Gastrocnemius medialis (tissue), 4 donors: ENCODE measurements at places on chromosomes 11 and 22. TPM values are rescaled to one million over a fixed set of nuclear protein-coding genes. Genes with fewer than 3 reads are reported as not detected.
A peak's percentile ranks its signal among the peaks of the same experiment; 100 is the strongest.

DNA sequence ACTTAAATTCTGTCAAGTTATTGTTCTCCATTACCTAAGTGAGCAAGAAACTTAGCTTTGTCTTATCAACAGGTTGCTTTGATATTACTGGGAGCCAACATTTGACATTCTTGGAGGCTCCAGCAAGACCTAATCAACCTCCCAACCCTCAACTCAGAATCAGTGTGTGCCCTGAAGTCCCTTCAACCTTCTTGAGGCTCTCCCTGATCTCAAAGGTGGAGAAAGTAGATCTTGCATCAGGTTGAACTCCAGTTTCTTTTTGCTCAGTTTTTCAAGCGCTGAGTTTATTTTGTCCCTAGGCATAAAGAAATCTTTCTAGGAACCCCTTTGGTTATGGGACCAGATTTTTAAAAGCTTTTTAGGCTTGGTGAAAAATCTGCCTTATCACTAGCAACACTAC is 1.4 kb downstream of the FAM111A start:
- H3K27ac ChIP-seq = peak overlapping the region; percentile 82
- H3K4me3 ChIP-seq = peak overlapping the region; percentile 86
- DNase-seq = no peak
- H3K4me1 ChIP-seq = peaks cover 7% of the 10 kb centered on the region

DNA sequence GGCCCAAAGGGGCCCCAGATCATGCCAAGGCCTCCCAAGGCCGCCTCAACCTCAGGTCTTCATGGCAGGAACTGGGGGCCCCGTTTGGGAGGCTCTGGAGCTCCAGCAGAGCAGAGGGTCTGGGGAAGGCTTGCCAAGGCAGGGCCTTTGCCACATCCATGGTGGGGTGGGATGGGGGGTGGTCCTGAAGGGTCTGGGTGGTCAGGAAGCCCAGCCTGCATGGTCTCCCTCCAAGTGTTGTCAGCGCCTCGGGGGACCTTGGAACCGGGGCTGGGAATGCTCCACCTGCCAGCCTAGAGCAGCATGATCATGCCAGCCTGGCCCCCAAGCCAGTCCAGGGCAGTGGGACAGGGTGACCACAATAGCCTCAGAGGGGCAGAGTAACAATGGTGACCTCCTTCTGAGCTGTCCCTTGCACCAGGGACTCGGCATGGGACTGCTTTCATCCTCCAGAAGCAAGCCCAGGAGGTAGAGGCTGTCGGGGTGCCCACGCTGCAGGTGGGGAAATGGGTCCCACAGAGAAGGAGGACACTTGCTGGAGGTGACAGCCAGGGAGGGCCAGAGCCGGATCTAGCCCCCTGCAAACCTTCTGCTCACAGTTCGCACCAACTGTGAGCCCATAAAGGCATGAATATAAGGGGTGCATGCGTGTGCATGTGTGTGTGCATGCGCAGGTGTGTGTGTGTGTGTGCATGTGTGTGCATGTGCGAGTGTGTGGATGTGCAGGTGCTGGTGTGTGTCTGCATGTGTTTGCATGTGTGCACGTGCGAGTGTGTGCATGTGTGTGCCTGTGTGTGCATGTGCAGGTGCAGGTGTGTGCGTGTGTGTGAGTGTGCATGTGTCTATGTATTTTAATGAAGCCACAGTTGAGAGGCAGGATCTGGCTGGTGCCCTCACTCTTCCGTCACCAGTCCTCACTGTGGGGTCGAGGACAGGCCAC is 63.8 kb downstream of the MYEOV start:
- no peak for DNase-seq
- no peak overlapping the region for H3K27ac ChIP-seq
- H3K27me3 ChIP-seq = no peaks in the 10 kb centered on the region
- no peaks in the 10 kb centered on the region for H3K4me1 ChIP-seq
- no peaks in the 10 kb centered on the region for H3K36me3 ChIP-seq

DNA sequence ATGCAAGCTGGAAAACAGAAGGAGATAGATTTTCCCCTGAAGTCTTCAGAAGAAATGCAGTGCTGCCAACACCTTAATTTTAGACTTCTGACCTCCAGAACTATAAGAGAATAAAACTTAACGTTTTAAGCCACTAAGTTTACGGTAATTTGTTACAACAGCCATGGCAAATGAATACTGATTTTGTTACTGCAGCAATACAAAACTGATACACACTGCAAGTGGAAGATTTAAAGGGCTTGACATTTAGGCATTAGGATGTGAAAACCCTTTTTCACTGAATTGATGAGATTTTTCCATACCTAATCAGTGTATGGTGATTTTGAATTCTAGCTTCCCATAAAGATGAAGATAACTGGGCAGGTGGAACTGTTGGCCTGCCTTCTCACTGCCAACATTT is 22.1 kb upstream of the LMO2 start:
- no peaks in the 10 kb centered on the region for H3K4me1 ChIP-seq
- H3K27me3 ChIP-seq = no peaks in the 10 kb centered on the region
- no peak for DNase-seq
- no peaks in the 10 kb centered on the region for H3K36me3 ChIP-seq

ESAM gene
- 28.6 TPM for total RNA-seq
